ENCODE measurements at places on chromosomes 7 and 10. TPM values are rescaled to one million over a fixed set of nuclear protein-coding genes. Genes with fewer than 3 reads are reported as not detected.

DNA sequence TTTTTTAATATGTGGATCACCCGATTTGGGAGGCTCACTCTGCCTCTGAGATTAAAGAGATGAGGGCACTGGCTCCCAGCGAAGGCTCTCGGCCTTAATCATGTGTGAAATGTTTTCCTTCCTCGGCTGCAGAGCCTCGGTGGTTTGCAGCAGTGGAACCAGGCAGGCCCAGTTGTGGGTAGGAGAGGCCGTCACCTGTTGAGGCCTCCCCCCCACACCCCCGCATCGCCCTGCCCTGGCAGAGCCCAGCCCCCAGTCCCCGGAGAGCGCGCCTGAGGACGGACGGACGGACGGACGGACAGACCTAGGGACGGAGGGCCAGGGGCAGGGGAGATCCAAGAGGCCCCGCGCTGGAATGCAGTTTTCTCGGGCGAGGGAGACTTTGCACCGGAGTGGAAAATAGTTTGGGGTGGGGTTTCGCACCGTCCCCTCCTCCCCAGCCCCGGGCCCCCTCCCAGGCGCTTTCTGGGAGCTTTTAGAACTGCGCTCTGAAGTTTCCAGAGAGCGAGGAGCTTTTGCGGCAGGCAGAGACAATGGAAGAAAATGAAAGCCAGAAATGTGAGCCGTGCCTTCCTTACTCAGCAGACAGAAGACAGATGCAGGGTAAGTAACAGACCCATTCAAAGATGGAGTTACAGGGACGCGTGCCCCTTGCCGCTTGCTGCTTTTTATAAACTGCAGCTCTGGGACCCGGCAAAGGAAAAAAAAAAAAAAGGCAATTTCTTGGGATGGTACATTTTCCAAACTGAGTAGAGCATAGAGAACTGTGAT is at the start of gene KIAA1217:
Gene KIAA1217, plus strand, starts transcription at position 478 of the 771 bp plus-strand sequence. Its CDS starts 56 bp downstream, at position 534.
- DNase-seq = peak; percentile 39

DNA sequence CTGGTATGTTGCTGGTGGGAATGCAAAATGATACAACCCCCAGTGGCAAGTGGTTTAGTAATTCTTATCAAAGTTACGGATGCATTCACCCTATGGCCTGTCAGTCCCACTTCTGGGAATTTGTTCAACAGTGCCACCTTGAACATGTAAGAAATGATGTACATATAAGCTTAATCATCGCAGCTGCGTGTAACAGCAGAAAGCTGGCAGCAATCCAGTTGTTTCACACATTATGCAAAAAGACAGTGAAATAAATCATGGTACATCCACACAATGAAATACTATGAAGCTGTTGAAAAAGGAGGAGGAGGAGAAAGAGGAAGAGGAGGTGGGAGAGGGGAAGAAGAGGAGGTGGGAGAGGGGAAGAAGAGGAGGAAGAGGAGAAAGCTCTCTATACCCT is 76.2 kb upstream of the MYL10 start:
- DNase-seq = peak; percentile 45

- DNase-seq = no peak
Measured at GRCh38 chr7:143910473-143911248, 8.7 kb upstream of the TCAF1 start.

- peak; percentile 50 for DNase-seq
Measured at GRCh38 chr10:88064608-88065382, 201.4 kb downstream of the PTEN start.

- DNase-seq = peak; percentile 95
Measured at GRCh38 chr7:56092789-56093531, at the start of gene PHKG1. PHKG1 (minus strand) TSS chr7:56092952; CDS start chr7:56088941, 4,011 bp downstream.

DNA sequence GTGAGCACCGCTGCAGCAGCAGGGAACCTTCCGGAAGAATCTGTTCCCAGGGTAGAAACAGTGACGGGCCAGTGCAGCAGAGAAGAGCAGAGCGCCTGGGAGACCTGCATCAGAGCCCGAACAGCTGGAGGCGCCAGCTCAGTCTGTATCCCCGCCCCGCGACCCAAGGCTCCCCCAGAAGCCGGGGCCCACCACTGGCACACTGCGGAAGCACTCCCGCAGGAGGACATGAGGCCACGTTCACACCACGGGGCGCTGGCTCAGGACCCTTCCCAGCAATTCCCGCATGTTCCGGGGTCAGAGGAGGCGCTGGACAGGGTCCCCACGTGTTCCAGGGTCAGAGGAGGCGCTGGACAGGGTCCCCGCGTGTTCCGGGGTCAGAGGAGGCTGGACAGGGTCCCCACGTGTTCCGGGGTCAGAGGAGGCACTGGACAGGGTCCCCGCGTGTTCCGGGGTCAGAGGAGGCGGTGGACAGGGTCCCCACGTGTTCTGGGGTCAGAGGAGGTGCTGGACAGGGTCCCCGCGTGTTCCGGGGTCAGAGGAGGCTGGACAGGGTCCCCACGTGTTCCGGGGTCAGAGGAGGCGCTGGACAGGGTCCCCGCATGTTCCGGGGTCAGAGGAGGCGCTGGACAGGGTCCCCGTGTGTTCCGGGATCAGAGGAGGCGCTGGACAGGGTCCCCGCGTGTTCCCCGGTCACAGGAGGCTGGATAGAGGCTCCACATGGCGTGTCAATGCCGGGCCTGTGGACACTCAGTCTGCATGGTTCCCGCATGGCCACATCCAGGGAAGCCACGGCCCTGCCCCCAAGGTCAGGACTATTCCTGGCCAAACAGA is 117.6 kb downstream of the MAD1L1 start:
- no peak for DNase-seq

GRCh38 chr7:133551466-133551865 is 298.6 kb downstream of the EXOC4 start:
- DNase-seq = no peak

DNA sequence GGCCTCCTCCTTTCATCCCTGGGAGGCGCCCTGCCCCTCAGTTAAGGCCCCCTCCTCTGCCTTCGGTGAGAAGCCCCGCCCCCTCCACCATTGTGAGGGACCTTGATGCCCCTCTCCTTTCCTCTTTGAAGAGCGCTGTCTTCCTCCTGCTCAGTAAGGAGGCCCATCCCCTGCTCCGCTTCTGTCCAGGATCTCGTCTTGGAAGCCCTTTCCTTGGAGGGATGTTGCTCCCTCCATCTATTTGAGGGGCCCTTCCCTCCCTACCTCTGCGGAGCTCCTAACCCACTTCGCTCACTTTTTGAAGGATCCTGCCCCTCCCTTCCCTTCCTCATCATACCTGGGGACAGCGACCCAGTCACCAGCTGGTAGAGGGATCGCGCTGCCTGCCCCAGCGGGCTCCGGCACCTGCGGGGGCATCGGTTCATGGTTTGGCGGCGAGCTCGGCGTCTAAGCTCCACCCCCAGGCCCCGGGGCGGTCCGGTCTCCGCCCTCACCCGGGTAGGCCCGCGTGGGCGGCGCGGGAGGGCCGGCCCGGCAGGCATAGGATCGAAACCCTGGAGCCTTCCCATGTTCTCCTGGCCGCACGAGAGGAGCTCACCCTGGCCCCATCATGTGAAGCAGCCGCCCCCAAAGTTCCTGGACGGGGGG is 4.1 kb downstream of the KCNIP2 start:
- peak; percentile 16 for DNase-seq

CPN1 gene
- total RNA-seq = not detected

RAMP3 gene
- total RNA-seq = 0.78 TPM

INMT gene
- total RNA-seq = 79.9 TPM

GRCh38 chr7:1767524-1767923 is 97.4 kb downstream of the ELFN1 start:
- peak; percentile 16 for DNase-seq

DNA sequence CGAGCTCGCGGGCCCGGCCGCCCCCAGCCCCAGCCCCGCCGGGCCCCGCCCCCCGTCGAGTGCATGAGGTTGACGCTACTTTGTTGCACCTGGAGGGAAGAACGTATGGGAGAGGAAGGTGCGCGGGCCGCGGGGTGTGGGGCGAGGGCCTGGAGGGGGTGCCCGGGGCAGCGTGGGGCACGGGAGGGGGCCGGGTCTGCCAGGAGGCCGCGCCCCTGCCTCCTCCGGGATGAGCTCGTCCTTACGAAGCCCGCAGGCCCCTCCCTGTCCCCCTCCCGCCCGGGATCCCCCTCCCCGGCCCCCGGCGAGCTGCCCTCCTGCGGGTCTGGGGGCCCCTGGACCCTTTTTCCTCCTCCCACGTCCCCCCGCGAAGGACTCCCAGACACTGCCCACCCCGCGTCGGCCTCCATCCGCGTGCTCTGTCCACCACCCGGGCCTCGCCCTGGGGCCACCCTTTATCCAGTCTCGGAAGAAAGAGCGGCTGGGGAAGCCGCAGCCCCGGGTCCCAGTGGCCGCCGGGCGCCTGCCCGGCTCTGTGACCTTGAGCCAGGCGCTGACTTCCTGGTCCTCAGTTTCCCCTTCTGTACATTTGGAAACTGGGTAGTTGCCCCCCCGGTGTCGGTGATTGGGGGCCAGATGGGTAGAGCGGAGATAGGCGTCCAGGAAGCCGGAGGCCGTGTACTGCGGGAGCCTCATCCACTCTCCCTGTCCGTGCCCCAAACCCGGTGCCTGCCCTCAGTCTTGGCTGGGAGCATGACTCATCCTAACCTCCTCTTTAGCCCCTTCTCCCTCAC is 521 bp downstream of the LIMK1 start:
- DNase-seq = peak; percentile 82

- peak; percentile 56 for DNase-seq
Measured at GRCh38 chr7:141456298-141456697, 94.9 kb upstream of the AGK start.

SMNDC1 gene
- total RNA-seq = 7.6 TPM

DNA sequence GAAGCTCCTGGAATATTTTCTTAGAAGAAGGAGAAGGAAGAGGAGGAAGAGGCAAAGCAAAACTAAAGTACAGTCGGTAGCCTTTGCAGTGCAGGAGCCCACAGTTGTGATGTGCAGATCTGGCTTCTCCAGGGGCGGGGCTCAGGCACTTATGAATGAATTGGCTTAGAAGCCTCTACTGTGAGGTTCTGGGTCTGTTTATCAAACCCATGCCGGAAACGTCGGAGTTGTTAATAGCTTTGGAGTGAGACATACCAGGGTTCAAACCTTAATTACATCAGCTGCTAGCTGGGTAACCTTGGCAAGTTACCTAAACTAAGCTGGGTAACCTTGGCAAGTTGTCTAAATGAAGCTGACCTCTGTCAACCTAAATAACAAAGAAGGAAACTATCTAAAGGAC is 89.3 kb upstream of the PITRM1 start:
- DNase-seq = no peak

TMEM184A gene
- 0.10 TPM for total RNA-seq

Data from RPMI7951 (cell line).